Left renal pelvis (tissue), 4 donors: ENCODE measurements at places on chromosomes 6 and 20. TPM values are rescaled to one million over a fixed set of nuclear protein-coding genes. Genes with fewer than 3 reads are reported as not detected.

Gene PTGIS
- 36.9 TPM for polyA plus RNA-seq

DNA sequence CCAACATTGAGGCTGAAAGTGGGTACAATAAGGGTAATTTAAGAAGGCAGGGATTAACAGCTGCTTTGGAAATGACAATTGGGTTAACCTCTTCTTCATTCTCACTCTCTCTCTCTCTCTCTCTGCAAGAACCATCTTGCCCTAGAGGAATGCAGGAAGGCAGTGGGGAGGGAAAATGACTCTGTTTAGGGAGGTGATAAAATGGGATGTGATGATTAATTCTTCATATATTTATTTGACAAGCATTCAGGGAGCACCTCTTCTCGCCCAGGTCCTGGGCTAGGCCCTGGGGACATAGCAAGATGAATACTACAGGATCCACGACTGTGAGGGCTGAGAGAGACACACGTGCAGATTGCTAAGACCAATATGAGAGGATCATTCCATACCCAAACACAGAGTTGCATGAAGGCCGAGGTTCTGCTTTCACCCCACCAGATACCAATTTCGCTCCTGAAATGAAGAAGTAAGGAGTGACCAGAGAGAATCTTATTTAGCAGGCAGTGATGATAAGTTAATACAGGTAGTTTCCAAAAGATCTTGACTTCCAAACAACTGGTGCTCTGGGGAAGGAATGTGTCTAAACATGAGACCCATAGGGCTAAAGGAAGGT lies 13.3 kb upstream of the PTPN1 start:
- DNase-seq = no peak

DNA sequence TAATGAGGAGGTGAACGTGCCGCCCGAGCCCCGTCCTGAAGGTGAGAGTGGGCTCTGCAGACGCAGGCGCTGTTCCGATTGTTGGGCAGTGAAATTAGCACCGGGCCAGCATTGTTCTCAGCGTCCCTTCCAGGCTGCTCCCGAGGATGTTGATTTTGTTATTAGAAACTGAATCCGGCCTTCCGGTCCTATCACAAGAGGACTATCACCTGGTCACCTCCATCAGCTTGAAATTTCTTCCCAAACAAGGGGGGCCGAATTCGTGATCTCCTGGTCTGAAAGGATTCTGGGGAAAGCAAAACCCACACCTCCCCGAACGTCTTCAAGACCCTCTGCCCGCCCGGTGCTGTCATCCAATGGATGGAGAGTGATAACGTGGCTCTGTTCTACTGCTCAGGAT lies 186.0 kb downstream of the TAF4 start:
- DNase-seq = no peak

DNA sequence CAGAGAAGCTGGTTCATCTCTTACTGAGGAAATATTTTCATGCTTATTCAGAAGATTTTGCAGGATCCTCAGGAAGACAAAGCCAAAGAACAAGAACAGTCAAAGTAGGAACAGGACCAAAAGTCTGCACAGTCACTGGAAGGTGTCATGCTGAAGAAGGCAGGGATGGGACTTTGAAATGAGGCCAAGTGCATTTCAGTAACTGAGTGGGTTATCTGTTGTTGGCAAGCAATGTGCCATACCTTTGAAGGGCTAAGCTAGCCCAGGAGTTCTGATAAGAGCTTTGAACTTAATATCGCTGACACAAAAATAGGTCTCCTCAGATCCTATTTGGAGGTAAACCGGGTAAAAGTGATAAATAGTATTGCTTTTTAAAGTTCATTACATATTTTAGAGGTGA lies 31.5 kb downstream of the SLC16A10 start:
- no peak for DNase-seq

DNA sequence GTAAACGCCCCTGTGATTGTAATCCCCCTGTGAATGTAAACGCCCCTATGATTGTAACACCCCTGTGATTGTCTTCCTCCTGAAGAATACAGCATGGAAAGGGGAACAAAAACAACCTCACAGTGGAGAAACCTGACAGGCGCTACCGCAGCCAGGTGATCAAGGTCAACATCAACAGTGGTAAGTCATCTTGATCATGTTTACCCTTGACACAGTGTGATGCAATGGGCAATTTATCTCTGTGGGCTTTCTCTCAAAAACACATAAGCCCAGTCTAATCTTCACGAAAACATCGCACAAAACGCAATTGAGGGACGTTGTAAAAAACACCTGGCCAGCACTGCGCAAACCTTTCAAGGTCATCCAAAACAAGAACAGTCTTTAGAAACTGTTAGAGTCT lies 277.2 kb downstream of the PRKN start:
- DNase-seq = no peak

DNA sequence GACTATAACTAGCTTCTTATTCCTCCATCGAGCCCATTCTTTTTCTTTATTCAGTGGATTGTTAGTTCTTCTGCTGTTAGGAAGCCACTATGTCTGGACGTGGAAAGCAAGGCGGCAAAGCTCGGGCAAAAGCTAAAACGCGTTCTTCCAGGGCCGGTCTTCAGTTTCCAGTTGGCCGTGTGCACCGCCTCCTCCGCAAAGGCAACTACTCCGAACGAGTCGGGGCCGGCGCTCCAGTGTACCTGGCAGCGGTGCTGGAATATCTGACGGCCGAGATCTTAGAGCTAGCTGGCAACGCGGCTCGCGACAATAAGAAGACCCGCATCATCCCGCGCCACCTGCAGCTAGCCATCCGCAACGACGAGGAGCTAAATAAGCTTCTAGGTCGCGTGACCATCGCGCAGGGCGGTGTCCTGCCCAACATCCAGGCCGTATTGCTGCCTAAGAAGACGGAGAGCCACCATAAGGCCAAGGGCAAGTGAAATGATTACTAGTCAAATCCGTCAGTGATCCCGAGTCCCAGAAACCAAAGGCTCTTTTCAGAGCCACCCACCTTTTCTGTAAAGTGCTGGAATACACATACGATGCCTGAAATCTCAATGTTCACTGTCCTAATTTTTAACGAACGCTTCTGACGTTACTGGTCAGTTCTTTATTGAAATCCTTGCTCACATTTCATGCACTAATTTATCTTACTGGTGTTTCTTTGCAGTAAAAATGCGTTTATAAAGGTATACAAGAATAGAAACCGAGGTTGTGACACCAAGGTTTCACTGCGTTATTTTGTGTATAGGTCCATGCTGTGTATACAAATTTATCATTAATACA lies 129.9 kb downstream of the HFE start:
- DNase-seq = no peak
